Foreskin keratinocyte (primary cell): ENCODE measurements at places on chromosomes 1 and 21. TPM values are rescaled to one million over a fixed set of nuclear protein-coding genes. Genes with fewer than 3 reads are reported as not detected.

DNA sequence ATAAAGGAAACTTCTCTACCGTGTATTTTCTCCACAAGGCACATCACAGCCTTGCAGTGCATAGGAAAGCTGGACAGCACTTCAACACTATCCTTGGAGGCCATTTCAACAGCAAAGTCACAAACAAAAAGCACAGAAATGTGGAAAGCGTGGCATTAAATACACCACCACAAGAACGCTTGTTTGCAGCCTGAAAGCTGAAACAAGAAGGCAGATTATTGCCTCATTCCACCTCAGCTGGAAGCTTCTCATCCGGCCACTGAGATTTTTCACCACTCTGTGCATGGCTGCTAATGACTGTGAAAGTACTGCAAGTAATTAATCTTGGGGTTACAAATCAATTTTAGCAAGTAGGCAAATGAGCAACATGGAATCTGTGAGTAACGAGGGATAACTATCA, 50.9 kb upstream of the GALNT2 start:
- no peak for DNase-seq

DNAJC16 gene
- 2.6 and 2.8 TPM in 2 replicates for polyA plus RNA-seq

GRCh38 chr1:18794561-18794960, 64.9 kb downstream of the TAS1R2 start:
- DNase-seq = no peak

DNA sequence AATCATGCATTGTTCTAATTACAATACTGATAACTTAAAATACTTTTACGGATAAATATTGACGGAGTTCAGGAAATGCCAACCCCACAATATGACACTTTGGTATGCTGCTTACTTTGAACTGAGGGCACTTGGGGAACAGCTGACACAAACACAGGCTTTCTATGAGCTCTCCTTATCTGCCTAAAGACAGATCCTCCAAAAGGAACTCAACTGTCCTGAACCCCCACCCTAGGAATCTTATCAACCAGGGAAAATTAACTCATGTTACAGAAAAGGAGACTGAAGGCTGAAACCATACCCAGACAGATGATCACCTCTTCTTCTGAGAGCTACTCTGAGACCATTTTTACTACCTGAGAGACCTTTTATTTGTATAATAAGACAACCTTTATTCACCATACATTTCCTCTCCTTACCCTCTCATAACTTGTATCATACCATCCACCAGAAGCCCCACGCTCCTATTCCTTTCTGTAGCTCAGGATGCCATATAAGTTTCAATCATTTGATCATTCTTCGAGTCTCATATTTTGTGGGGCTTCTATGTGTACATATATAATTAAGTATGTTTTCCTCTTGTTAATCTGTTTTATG, 239.5 kb downstream of the FAF1 start:
- no peak for DNase-seq

IVL gene
- polyA plus RNA-seq = 1.5 and 2.6 TPM in 2 replicates

SYT14 gene
- polyA plus RNA-seq = 0.48 and 0.97 TPM in 2 replicates

DNA sequence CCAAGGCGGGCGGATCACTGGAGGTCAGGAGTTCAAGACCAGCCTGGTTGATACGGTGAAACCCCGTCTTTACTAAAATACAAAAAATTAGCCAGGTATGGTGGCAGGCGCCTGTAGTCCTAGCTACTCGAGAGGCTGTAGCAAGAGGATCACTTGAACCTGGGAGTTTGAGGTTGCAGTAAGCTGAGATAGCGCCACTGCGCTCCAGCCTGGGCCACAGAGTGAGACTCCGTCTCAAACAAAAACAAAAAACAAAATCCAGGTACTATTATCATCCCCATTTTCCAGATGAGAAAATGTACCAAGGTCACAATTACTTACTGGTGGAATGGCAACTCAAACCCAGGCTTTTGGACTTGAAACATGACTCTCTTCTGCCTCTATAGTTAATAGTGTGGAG, 4.5 kb downstream of the TOMM20 start:
- DNase-seq = no peak
